ENCODE measurements at places on chromosomes 2 and 18.

DNA sequence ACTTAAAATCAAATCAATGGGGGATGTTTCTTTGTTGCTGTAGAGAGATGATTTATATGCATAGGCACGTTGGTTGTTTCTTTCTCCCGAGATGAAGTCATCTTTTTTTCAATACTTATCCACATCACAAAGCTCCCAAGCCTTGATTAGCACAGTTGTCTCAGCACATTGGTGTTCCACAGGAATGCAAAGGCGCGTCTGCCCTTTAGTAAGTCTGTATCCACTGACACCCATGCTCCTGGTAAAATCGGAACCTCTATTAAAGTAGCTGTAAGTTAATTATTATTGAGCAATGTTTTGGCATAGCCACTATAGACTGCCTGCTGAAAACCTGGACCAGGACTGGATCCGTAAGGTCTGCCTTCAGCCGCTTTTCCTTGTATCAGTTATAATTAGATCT lies 77.6 kb upstream of the RBM44 start:
- DNase-seq, result no peak

DNA sequence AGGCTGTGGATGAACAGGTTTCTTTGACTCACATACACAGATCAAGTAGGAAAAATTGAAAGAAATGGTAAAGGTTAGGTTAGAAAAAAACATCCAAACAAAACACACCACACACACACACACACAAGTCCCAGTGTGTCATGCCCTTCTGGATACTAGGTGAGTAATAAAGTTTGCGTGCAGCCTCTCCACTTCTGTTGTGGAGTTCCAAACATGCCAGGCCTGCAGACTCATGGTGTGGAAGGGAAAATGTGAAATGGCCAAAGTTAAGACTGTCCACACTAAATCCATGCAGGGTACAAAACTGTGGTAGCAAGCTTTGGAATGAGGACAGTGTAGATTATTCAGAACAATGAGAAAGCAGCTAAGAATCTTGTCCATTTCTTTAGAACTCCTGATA lies 114.6 kb downstream of the IKZF2 start:
- no peak for DNase-seq

DNA sequence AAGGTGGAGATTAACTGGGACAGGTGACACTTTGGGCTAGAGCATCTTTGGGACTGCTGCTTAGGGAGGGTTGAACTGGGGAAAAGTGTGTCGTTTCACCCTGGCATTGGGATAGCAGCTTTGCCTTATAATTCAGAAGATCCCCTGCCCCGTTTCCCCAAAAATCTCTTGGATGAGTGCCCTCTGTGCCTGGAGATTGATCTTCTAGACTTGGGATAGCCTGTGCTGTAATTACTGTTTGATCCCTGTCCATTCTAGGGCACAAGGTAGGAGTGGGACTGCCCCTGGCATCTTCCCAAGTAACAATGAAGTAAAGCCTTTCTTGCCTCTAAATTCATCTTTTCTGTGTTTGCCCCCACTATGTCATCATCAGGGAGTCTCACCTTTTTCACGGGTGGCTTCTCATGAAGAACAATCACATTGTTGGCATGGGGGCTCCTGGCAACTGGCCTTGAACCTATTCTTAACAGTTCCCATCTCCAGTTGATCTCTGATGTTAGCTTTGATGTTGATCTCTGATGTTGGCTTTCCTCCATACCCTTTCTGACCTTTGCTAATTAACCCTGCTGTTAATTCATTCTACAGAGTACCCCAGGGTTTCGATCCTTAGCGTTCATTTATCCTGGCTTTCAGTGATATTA lies 21.6 kb downstream of the MTHFD2 start:
- DNase-seq, result no peak

DNA sequence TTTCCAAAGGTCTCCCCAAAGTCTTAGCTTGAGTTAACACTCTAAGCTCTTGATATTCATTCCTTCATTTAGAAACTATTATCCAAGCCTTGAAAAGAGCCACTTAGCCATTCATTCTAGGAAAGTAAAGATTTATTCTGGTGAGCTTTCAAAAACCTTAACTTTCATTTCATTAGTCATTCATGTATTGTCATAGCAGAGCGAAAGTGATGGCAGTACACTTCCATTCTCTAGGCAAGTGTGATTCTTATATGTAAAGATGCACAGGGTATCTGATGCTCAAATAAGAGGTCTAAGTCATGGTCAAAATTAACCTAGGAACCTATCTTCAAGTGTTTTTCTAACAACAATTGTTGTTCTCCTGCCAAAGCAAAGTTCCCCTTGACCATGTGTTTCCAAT lies 553.0 kb upstream of the FANCL start:
- no peak for DNase-seq

DNA sequence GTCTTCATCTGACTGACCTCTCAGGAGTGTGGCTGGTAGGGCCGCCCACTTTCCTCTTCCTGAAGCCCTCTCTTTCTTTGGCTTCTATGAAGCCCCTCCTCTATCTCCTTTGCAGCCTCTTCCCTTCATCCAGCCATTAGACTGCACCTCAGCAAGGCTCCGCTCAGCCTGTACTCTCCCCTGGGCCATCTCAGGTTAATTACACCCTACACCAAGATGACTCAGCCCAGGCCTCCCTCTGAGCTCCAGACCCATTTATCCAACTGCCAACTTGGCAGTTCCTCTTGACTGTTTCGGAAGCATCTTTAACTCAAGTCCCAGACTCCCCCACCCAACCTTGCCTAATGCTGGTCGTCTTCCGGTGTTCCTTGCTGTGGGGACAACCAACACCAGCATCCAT lies 5.8 kb upstream of the WNT6 start:
- DNase-seq, result no peak

DNA sequence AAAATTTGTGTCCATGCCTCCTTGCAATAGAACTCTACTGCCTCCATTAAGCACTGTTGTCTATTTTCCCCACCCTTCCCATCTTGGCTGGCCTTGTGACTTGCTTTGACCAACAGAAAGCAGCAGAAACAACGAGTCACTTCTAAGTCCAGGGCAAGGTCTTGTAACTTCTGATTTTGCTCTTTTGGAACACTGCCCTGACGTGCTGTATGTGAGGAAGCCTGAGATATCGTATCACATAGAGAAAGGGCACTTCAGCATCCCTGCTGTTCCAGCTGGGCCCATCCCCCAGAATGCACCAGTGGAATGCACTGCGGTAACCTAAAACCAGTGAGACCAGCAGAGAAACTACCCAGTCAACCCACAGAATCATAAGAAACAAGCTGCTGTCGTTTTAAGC lies 28.1 kb downstream of the NCKAP1 start:
- no peak for DNase-seq

DNA sequence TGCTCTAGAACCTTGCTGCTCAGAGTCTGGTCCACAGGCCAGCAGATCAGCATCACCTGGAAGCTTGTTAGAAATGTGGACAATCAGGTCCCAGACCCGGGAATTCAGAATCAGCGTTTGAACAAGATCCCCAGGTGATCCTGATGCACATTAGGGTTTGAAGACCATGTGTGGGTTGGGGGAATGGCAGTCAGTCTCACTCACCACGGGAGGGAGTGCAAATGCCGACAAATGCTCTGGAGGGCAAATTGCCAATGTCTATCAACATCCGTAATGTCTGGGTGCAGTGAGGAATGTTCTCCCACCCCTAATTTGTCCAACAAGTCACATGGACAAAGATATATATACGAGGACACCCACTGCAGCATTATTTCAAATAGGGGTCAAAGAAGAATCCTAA lies 34.5 kb downstream of the INPP5D start:
- no peak for DNase-seq

GRCh38 chr2:142591420-142591819 lies 286.0 kb upstream of the KYNU start:
- no peak for DNase-seq

- DNase-seq, result no peak
These were observed 689.8 kb downstream of the MBD2 start for GRCh38 chr18:53534695-53535094.

- DNase-seq, result no peak
These were observed 71.3 kb downstream of the CTIF start for GRCh38 chr18:48609820-48610815.

DNA sequence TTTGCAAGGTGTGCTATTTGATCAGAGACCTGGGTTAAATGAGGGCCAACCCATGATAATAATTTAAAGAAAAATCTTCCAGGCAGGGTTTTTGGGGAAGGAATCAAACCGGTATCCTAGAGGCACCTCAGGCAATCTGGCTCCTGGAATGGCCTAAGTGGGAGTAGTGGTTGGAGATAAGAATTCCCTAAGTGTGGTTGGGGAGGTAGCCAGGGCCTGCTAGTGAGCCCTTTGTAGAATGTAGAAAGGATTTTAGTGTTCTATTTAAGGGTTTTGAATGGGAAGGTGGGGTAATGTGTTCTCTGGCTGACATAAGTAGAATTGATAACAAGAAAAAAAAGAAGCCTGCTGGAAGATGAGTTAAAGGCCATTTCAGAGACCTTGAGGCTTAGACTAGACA lies 422.2 kb downstream of the XIRP2 start:
- no peak for DNase-seq

- no peak for DNase-seq
These were observed 18.0 kb upstream of the ESPNL start for GRCh38 chr2:238082151-238082550.

DNA sequence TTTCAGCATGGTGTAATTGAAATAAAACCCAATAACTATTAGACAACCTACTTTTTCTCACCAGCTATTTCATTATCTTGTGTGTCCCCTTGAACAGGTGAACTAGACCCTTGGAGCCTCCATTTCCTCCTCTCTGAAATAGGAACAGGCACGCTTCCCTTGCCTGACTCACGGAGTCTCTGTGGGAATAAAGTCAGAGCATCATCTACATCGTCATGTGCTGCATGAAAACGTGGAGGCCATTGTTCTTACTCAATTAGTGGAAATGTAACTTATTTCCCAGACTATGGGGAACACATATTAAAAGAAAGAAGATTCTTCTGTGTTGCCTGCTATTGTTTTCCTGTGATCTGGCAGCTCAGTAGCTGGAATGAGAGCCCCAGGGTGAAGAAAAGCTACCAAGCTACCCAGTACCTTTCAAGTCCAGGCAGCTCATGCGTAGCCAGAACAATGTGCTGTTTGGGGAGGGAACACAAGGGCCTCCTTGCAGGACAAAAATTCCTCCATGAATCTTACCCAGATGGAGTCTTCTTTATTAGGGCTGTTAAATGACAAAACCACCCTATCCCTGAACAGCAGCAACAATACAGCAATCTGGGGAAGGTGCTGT lies 59.8 kb downstream of the SOX11 start:
- no peak for DNase-seq

- DNase-seq, result no peak
These were observed at the start of gene PTPRN for GRCh38 chr2:219309278-219309677. Gene PTPRN, minus strand, starts transcription at chr2:219309401. Its CDS starts 69 bp downstream, at chr2:219309332.

GRCh38 chr2:174338147-174338605 lies 3.4 kb downstream of the SP9 start:
- no peak for DNase-seq

DNA sequence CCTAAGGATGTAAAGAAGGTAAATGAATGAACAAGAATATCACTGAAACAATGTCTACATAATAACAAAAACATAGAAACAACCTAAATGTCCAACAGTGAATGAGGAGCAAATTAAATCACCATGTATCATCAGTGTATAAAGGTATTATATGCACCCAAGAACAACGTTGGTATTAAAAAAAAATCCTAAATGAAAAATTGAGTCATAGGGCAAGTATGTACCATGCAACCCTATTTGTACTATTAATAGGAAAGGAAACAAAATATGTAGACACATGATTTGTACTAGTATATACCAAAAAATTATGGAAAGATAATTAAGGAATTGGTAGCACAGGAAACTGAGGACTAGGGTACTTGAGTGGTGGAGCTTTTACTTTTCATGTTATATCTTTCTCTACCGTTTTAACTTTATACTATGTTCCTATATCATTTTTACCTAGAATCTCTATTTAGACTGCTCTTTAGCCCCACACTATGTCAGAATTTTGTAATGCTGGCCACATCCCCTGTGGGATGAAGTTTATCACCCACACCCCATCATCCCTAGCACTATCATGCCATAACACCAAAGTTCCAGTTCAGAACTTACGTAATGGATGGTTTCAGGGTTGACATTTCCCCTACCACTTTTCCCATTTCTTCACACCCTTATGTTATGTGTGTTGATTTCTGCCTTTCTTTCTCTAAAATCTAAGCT lies 25.6 kb downstream of the IKZF2 start:
- no peak for DNase-seq

- DNase-seq, result no peak
These were observed 169.1 kb downstream of the NDUFA10 start for GRCh38 chr2:239855863-239856587.

DNA sequence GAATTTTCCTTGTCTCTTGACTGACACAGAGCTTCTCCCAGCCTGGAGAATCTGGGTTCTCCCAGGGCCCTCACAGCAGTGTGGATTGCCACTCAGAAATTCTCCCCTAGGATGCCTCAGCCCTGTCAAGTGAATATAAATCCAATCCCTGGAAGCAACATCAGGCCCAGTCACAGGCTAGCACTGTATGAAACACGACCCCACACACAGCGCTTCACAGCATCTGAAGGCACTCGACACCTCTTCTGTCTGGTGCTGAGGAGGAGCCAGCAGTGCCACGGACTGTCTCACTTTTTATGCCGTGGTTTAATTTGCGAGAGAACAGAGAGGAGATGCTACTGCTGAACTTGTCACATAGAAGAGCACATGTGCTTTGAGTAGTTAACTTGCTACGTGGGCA lies 164.5 kb downstream of the NAPG start:
- DNase-seq, result no peak

DNA sequence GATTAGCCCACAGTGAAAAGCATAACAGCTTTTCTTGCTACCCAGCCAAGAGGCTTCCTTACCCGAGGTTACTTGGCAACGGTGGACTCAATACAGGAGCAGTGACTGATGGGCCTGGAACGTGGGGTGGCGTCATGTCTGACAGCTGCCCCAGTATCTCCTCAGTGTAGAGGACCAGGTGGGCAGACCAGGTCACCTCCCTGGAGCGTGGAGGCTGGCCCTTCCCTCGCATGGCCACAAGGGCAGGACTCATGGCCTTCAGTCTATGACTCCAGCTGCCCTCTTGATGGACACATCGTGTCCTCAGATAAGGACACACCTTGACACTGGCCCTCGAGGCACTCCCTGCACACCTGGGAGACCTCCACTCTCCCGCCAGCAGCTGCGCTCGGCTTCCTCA lies 6.4 kb downstream of the ASPRV1 start:
- DNase-seq, result no peak

GRCh38 chr2:83944191-83944590 lies 514.9 kb downstream of the SUCLG1 start:
- no peak for DNase-seq

GRCh38 chr2:144679942-144680341 lies 160.0 kb upstream of the ZEB2 start:
- DNase-seq, result no peak

DNA sequence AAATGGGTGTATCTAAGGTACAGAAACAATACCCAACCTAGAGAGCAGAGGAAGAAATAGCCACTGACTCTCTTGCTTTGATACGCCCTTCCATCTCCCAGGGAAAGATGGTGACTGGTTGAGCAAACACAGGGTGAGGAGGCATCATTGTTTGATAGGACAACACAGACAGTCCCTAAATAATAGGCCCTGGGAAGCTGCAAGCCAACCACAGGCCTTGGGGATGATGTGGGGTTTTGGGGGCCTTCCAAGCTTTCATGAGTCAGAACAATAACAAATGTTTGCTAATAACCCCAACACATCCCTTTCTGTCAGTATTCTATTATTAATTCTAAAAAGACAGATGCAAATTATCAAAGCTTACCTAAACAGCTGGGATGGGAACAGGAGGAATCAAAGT lies 9.8 kb downstream of the LGALSL start:
- no peak for DNase-seq

- no peak for DNase-seq
These were observed 69.5 kb upstream of the PELI1 start for GRCh38 chr2:64213532-64214275.

All from stimulated activated CD4-positive, alpha-beta T cell treated with anti-CD3 and anti-CD28 coated beads, Interleukin-4, amount 100 ng/mL, for 4 hours (primary cell).